CD4-positive, alpha-beta T cell treated with Interleukin-15 for 4 hours (primary cell): ENCODE measurements at places on chromosomes 13 and 19.

DNA sequence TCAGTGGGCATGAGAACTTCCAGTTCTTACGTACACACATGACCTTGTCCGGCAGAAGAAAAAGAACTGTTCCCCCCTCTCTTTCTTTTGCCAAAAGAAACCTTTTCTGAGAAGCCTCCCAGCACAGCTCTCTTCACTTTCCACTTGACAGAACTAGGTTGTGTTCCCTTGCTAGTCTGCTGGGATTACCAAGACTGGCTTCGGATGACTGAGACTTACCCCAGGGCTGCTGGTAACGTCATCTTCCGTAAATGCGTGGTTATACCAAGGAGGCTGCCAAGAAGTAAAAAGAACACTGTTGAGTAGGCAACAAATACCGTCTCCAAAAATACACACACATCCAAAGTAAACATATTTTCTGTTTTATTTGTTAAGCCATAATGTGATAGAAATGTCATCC, 908.2 kb downstream of the EFNB2 start:
- no peak for DNase-seq

GRCh38 chr13:114338959-114339358, 24.7 kb downstream of the CHAMP1 start:
- no peak for DNase-seq

DNA sequence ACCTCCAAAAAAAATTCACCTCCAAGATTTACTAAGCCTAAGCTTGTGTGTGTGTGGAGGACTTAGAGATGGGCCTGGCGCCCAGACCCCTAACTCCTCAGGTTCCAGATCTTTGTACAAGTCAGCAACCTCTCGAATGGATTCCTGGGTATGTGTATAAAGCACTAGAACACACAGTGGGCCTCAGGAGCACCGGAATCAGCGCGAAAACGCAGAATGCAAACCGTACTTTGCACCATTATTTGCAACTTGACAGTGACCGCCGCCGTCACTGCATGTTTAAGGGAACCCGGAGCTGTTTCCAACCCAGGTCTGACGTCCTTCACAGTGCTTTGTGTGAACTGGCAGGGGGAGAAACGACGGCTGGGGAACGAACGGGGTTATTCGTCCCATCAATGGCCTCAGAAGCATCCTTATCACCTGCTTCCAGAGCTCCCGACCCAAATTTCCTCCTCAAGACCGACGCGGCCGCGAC, 688 bp downstream of the ZNF606 start:
- DNase-seq, result peak; percentile 1

DNA sequence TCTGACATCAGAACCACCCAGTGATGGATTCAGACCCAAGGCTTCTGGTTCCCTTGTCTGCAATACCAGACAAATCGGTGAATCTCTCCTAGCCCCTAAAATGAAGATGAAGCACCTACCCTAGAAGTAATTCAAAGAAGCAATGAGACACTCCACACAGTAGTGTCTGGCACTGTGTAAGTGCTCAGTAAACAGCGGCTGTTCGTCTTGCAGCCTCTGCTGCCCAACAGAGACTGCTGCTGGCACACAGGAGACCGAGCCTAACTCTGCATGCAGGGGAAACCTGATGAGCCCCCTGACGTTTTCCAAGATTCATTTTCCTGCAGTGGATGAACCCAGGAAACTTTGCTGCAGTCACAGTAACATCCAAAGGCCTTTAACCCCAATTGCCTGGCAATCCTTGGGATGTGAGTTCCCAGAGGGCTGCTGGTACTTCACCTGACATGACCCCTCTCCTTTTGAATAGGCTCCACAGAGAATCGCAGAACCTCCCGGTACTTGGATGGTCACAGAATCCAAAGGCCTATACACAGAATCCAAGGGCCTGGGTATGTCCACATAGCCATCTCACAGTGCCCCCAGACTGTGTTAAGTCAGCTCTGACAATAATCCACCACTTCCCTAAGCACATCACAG, 6.7 kb downstream of the MED26 start:
- no peak for DNase-seq

GRCh38 chr13:112456138-112457056, 80.2 kb downstream of the SPACA7 start:
- DNase-seq, result no peak

GRCh38 chr19:13102666-13103580, at the start of gene LYL1:
TSS of gene LYL1 (minus strand) at chr19:13102858. CDS start at chr19:13101171, 1,687 bp downstream.
- DNase-seq, result no peak

DNA sequence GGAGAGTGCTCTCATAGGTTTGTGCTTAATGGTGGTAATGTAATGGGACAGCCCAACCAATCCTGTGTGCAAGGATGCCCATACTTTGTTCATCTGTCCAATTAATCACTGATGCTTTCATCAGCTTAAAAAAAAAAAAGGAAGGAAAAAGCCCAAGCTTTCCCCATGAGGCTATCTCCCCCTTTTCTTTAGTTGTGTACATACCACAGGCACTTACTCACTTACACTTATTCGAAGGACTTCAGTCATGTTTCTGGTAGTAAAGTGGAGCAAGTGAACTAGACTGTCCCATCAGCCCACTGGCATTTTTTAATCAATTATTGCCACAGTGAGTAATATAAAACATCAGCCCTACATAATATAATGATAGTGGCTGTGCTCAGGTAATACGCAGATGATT, 183.5 kb upstream of the UFM1 start:
- DNase-seq, result no peak

GRCh38 chr13:51551416-51551815, 32.8 kb upstream of the WDFY2 start:
- no peak for DNase-seq

DNA sequence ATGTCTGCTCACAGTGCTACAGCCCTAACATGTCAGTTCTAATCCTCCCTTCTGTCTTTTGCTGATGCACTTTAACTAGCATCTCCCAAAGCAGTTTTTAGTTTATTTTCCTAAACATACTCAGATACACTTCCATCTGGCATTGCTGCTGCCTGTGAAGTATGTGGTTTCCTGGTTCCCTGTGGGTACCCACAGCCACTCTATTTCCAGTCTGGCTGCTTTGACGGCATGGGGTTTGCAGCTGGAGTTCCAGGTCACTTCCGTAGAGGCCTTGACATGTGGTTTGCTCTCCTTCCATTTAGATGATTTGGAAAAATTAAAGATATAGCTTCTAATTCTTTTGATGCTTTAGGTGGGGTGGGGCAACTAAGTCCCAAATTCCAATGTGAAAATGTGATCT, 375.5 kb downstream of the PCDH20 start:
- DNase-seq, result no peak

GRCh38 chr13:31956980-31957644, 74.5 kb upstream of the FRY start:
- no peak for DNase-seq

GRCh38 chr13:76853481-76853880, 32.7 kb downstream of the KCTD12 start:
- DNase-seq, result no peak

- no peak for DNase-seq
These were observed 17.8 kb downstream of the LMTK3 start for GRCh38 chr19:48493718-48494401.

GRCh38 chr19:46180701-46181387, 32.8 kb downstream of the IGFL2 start:
- no peak for DNase-seq

GRCh38 chr19:41917676-41918075, 10.6 kb downstream of the ERFL start:
- DNase-seq, result no peak

DNA sequence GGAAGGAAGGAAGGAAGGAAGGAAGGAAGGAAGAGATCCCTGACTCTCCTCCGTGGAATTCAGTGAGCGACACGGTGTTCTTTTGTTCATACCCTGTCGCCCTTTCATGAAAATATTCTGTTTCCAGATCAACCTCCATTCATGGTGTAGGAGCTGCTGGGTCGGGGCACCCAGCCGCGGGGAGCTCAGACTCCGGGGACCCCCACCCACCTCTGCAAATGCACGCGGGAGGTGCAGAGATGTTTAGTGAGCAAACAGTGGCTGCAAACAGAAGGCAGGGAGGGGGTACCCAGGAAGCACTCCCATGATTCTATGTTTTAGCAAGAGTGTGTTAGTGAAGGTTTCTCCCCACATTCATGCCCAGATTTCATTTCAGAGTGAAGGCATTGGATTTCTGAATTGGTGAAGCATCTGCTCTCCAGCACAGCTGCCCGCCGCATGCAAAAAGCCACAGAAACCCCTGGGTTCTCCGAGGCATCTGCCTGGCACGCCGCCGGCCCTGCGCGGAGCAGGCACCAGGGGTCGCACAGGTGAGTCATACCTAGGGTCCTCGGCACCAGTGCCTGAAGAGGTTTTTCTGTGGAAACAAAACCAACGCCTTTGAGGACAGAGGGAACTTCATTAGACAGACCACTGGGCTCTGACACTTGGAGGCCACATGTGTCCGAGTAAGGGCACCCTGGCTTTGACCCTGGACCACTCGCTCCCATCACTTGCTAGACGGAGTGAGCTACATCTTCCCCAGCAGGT, 80.6 kb downstream of the ZNF557 start:
- no peak for DNase-seq
